ENCODE measurements at places on chromosomes 4 and X.
A peak's percentile ranks its signal among the peaks of the same experiment; 100 is the strongest.

DNA sequence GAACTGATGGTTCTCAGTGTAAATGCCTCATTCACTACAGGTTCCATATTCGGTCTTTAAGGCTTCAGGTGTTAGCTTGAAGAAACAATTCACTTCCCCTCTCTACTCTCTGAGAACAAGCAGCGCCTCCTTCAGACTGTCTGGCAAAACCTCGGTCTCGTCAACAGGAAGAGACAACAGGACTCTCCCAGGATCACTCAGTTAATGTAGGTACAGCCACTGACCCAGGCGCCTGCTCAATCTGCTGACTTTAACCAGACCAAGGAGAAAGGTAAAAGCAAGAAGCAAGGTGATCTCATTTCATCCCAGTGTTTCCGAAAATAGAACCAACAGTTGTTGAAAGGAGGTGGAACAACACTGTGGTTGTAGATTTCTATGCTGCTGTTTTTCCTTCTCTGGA is 102.2 kb downstream of the SLC2A9 start:
- no peak for DNase-seq

DNA sequence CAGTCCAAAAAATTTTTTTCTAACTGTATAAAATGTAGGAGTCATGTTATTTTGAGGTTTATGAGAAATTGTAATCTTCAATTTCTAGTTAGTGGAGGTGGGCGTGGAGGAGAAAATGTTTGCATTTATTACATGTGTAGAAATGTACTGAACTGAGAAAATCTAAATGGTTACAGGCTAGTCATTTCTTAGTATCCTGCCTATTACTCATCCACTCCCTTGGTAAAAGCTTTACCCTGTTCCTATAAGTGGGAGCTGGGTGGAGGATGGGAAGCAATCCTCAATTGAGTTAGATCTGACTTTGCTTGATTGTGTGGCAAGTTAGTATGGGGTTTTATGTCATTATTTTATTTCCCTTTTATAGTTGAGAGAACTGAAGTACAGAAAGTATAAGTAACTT is 73.8 kb downstream of the POLA1 start:
- DNase-seq: no peak

GRCh38 chr4:124083711-124084110 is 628.8 kb downstream of the ANKRD50 start:
- DNase-seq: no peak

DNA sequence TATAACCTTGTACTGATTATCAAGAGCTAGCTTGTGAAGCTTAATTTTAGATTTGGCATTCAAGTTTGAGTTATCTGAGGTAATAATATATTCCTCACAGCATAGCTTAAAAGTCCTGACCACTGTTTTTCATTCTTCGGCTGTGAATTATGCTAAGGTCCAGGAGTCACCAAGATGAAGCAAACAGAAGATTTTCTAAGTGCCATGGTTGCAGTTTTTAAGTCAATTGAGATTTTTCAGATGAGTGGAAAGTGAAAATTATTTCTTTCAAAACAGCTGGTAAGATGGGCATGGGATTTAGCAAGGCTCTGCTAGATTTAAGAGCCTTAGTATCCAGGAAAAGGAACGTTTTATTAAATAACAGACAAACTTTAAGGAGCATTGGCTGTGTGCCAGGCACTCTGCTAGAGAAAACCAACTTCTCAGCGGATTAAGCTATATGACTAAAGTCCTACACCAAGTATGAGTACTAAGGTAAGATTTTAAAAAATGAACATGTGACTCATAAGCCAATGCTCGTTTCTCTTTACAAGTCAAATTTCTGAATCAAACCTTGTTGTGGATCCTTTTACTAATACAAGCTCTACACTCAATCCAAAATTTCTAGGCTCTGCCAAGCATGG is 149.9 kb upstream of the IL15 start:
- no peak for DNase-seq

GRCh38 chrX:103396186-103396585 is 19.8 kb downstream of the BEX3 start:
- no peak for DNase-seq

DNA sequence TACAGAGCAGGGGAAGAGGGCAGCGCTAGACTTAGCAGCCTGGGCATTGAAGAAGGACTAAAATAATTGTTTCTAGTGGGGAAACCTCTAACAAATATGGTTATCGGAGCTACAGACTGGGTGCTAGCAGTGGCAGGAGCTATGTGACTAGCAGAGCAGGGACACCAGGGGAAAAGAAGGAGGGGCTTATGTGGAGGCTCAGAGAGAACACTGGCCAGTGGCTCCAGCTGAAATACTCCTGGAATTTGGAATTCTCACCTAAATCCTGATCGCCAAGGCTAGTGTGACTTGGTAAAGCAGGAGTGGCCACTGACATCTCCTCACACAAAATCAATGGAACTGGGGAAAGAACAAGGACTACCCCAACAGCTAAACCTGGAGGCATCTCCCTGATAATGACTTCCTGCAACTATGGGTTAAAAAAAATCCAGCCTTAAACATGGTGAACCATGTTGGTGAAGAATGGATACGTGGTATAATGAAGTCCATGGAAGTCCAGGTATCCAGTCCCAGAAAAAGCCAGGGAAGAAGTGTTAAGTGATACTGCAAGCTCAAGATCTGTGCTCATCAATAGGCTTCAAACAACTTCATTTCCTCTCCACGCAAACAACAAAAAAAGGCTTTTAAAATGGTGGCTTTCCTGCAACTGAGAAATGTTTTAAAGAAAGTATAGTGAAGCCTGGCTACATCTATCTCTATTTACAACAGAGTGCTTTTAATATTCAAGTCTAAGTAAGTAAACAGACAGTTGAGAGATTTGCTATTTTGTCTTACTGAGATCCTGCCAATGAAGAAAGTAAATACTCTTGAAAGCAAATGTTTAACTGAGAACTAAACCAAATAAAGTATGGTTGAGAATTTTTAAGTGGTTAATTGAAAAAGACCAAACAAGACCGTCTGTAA is 1.8 kb downstream of the TAPT1 start:
- no peak for DNase-seq

- no peak for DNase-seq
Measured at GRCh38 chrX:122641136-122641535, 542.9 kb upstream of the GRIA3 start.

DNA sequence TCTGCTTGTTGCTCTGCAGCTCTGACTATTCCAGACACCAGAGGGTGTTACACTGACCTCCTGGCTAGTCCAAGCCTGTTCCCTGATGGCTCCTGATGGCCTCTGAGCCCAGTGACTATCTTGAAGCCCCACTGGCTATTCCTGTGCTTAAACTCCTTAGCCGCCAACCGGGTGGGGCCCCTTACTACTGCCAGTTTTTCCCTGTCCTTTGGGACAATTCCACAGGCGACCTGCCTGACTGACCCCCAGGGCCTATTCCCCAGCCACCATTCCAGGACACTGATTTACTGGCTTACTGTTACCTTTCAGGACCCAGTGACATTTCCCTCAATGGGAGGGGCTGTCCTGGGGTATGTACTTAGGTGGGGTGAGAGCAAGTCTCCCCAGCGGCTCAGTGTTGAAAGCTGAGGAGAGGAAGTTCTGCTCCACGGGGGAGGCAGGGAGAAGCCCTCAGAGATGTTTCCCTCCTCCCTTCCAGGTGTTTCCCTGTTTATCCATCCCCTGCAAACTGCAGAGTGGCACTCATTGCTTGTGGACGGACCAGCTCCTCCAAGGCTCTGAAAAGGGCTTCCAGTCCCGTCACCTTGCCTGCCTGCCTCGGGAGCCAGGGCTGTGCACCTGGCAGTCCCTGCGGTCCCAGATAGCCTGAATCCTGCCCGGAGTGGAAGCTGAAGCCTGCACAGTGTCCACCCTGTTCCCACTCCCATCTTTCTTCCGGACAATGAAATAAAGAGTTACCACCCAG is 4.0 kb downstream of the TIMP1 start:
- no peak for DNase-seq

DNA sequence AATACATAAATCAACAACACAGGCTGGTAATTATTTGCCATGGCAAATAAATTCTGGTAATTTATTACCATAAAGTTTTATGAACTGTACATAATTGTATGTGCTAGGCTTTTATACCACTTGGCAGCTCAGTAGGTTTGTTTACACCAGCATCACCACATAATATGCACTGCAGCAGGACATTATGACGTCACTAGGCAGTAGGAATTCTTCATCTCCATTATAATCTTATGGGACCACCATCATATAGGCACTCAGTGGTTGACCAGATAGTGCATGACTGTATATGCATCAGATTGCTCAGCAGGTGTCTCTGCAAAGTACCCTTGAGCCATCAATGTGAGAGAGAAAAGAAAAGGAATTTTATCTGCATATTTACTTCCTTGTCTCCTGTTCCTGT is 295.4 kb downstream of the CFAP47 start:
- no peak for DNase-seq

DNA sequence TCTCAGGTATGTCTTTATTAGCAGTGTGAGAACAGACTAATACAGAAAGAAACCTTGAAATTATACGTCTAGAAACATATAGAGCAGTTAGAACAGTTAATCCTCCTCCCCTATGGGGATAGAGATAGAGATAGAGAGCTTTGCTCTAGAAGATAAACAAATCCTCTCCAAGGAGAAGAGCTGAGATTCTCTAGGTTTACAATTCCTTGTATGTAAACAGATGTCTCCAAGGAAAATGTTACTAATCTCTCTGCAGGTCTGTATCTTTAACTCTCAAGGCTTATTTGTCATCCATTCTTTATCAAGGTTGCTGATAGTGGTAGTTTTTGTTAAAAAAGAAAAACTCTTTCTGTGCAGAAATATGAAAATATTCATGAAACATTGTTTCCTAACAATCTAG is 282.1 kb upstream of the GIMD1 start:
- no peak for DNase-seq

GRCh38 chrX:56729152-56729850 is at the start of gene NBDY:
Gene NBDY, plus strand, starts transcription at chrX:56729243. Its CDS starts 111 bp downstream, at chrX:56729354.
- peak; percentile 10 for DNase-seq
